Caudate nucleus (tissue), 63 donors: ENCODE measurements at places on chromosomes 5 and 9.

DNA sequence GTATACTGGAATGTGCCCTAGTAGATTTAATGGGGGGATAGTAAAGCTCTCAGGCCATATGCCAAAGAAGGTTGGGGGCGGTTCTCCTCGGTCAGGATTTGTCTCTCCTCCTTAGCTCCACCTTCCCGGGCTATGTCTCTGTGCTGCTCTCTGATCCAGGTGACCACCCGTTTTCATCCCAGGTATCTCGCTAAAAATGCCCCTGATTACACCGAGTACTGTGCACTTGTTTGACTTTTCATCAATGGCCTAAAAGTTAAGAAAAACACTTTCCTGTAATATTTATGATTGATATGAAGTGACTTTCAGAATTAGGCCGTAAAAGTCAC, 724 bp downstream of the NDUFS6 start:
- DNase-seq: no peak

GRCh38 chr9:98132806-98133631, 14.0 kb upstream of the TRIM14 start:
- DNase-seq: no peak

DNA sequence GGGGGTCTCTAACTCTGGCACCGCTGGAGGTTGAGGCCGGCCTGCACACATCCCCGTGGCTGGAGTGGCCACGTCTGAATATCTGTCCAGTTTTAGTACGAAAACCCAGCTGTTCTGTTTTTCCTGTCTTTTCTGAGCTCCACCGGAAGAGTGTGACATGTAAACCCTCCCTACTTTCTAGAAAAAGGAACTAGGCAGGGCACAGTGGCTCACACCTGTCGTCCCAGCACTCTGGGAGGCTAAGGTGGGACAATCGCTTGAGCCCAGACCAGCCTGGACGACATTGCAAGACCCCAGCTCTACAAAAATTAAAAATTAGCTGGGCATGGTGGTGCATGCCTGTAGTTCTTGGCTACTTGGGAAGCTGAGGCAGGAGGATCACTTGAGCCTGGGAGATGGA, 8.2 kb upstream of the PHYKPL start:
- no peak for DNase-seq

DNA sequence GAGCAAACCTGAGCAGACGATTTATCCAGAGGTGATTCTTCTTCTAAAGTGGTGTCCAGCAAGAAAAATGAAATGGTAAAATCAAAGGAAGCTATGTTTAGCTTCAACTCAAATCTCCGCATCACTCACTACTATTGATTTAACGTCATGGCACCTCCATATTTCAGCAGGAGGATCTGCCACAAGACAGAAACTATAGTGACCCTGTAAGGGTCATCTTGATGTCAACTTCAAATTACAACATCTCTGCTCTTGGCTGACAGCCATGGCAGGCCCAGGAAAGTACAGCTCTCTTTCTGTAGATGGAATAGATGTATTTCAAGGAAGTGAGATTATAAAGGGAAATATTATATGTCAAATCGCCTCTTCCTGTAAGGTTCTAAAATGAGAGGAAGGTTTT, 10.1 kb upstream of the EFNA5 start:
- DNase-seq: no peak

- no peak for DNase-seq
These were observed 11.9 kb downstream of the CARTPT start for GRCh38 chr5:71731015-71731414.

DNA sequence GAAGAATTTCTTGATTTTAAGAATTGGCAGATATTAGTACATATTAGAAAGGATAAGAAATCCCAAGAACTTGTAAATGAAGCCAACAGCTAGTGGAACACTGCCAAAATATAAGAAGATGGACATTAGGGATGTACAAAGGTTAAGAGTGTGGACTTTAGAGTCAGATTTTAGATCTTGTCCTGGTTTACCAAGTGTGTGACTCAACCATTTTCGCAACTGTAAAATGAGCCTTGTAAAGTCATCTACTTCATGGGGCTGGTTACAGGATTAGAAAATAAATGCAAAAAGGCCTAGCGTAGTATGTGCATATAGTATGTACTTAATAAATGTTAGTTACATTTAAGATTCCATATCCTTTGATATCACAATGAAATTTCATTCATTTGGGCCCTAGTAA, 260.0 kb downstream of the RAB3C start:
- DNase-seq: no peak

- no peak for DNase-seq
These were observed 154.4 kb downstream of the MACROH2A1 start for GRCh38 chr5:135244620-135245021.

GRCh38 chr5:126648471-126648870, 47.7 kb downstream of the PHAX start:
- DNase-seq: no peak

DNA sequence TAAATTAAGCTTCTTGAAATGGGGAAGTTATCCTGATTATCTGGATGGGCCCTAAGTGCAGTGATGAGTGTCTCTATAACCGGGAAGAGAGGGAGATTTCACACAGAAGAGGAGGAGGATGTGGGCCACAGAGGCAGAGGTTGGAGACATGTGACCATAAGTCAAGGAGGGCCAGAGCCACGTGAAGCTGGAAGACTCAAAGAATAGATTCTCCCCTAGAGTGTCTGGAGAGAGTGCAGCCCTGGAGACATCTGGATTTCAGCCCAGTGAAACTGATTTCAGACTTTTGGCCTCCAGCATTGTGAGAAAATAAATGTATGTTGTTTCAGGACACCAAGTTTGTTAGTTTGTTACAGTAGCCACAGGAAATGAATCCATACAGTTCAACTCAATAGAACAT, 442.9 kb downstream of the NTRK2 start:
- no peak for DNase-seq

GRCh38 chr5:147668385-147668784, 114.1 kb downstream of the JAKMIP2 start:
- no peak for DNase-seq

DNA sequence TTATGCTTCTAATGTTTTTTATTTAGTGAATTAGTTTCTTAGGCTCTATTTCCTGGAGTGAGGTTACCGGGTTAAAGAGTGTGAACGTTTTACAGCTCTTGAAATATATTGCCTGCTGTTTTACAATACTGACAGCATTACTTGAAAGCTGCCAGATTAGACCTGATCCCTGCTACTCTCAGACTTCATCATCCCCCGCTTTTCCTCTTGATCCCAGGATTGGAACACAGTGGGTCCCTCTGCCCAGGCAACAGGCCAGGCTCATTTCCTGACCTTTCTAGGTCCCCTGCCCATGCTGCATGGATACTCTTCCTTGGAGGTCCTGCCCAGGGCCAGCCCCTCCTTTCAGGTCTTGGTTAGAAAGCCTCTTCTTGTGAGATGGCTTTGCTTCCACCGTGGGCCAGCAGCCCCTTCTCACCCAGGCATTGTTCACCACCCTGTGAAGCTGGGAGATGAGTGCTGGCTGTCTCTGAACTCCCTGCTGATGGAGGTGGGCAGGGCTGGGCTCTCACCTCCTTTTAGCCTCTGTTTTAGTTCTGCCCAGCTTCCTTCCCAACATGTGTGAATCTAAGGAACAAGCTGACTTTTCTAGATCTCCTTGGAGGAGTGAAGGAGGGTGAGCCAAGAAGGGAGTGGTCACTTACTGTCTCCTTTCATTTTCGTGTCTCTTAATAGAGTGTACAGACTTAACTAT, 15.5 kb upstream of the FAM120AOS start:
- DNase-seq: no peak

- DNase-seq: no peak
These were observed 627.9 kb upstream of the ST8SIA4 start for GRCh38 chr5:101531026-101531425.

GRCh38 chr9:1028501-1029190, 21.5 kb upstream of the DMRT2 start:
- DNase-seq: no peak

DNA sequence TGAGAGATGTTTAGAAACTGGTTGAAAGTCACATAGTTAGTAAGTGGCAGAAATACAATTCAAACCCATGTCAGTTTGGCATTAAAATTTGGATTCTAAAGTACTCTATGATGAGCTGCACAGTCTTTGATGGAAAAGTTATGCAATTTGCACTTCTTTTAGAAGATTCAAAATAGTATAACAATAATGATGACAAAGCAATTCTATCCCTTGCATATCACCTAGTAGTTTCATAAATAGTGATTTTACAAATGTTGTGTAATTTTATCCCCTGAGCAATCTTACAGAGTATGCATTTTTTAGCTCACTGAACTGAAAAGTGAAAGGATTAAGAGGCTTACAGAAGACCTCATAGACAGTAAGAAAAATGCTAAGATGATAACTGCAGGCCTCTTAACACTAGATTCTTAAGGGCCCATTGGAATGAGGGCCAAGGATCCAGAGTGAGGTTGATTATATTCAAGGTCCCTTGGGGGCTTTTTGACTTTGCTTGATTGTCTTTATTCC, 3.7 kb downstream of the C5orf46 start:
- DNase-seq: no peak

GRCh38 chr9:8468045-8468637, 668.6 kb upstream of the DMAC1 start:
- no peak for DNase-seq

DNA sequence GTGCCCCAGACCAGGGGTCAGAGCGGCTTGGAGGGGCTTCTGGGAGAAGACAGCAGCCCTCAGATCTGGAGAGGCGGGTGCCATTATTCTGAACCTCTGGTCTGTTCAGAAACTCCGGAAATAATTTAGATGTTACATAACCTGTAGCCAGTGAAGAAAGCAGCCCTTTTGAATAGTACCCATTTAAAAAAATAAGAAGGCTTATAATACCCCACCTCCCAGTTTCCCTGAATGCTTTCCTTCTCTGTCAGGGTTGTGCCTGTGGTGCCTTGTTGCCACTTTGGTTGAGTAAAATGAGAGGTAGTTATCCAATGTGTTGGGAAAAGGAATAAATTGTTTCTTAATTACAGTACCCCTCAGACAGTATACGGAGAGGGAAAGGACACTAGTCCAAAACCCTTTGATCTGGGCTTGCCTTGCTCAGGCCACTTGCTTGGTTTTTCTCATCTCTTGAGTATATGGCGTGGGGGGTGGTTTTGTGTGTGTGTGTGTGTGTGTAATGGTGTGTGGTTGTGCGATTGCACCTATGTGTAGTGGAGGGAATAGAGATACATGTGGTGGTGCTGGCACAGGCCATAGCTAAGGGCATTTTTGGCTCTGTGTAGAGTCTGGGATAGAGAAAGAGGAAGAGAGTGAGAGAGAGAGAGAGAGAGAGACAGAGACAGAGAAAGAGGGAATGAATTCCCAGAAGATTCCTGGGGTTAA, 59.1 kb upstream of the TLR4 start:
- DNase-seq: no peak

DNA sequence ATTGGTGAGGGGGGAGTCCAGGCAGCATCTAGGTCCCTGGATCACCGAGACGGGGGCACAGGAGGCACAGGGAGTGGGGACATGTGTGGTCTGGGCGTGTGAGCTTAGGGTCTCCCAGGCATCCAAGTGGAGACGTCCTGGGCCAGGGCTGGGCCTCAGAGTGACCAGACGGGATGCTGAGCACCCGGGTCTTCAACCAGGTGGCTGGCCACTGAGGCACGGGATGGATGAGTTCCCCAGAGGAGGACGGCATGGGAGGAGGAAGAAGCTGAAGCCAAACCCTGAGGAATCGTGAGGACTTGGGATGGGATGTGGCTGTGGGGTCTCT, 88.0 kb downstream of the LMX1B start:
- DNase-seq: no peak

- DNase-seq: no peak
These were observed 74.3 kb downstream of the AMBP start for GRCh38 chr9:114003758-114004157.

DNA sequence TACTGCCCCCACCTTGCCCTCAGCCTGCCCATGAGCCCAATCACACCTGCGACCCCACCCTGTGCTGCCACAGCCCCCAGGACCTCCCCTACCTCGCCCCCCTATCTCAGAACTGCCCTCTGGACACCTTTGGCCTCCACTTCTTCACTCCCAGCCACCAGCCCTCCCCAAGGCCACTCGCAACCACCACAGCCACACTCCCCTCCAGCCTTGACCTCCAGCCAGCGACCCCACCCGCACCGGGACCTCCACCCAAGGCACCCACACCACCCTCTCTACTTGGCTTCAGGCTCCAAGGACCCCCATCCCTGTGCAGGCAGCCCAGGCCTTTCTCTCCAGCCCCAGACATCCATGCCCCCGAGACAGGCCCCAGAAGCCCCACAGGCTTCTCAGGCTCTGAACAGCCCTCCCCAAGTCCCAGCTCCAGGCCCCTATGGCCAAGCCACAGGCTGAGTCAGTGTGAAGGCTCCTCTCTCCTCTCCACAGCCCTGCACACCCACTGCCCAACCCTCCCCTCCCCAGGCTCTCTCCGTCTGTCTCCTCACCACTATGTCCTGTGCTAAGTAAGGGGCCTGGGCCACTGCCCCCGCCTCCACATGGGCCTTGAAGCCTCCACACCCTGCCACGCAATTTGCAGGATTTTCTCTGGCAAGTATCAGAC, 2.0 kb downstream of the AK1 start:
- no peak for DNase-seq

DNA sequence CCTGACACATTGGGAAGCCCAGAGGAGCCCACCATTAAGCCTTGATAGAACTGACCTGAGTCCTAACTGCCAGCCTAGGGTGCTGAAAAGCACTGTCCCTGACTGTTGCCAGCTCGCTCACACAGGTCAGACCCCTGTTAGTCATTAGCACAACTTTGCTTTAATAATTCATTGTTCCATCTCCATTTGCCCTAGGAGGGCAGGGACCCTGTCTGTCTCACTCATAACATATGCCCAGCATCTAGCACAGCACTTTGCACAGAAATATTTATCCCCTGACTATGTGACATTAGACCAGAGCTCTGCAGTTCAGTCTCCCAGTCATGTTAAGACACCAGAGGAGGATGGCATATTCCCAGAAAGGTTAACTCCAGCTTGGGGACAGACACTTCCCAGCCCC, 61.8 kb upstream of the STXBP1 start:
- DNase-seq: no peak

- no peak for DNase-seq
These were observed 44.9 kb upstream of the ZNF366 start for GRCh38 chr5:72552041-72552557.

- no peak for DNase-seq
These were observed 630.9 kb downstream of the IRX1 start for GRCh38 chr5:4226565-4226964.

- DNase-seq: no peak
These were observed 106.2 kb downstream of the ZNF354C start for GRCh38 chr5:179166171-179166885.

GRCh38 chr5:41527201-41527779, 16.9 kb upstream of the PLCXD3 start:
- DNase-seq: no peak
